ENCODE measurements at places on chromosomes 1 and 21. TPM values are rescaled to one million over a fixed set of nuclear protein-coding genes. Genes with fewer than 3 reads are reported as not detected.

DNA sequence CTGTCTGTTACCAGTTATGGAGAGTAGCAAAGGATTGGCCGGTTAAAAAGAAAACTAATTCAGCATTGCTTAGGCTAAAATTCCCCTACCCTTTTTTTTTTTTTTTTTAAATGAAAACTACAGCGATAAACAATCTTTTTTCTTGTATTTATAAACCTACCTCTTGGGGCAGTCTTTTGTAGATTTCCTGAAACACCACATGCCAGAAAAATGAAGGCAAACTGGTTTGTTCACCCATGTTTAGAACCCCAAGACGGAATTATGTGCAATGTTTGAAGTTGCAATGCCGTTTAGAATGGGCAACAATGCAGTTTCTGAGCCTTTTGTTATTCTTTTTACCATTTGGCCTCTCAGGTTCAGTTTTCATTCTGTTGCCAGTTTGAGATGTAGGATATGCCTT, 59.1 kb downstream of the PRDM2 start:
- H3K27ac ChIP-seq, result 0 out of 2 replicates have a peak overlapping the region, but pooled peaks have one; percentile 9
- no peaks in the 10 kb centered on the region for H3K36me3 ChIP-seq
- peaks cover 40% of the 10 kb centered on the region for H3K4me1 ChIP-seq

The RPTN gene
- not detected for total RNA-seq

DNA sequence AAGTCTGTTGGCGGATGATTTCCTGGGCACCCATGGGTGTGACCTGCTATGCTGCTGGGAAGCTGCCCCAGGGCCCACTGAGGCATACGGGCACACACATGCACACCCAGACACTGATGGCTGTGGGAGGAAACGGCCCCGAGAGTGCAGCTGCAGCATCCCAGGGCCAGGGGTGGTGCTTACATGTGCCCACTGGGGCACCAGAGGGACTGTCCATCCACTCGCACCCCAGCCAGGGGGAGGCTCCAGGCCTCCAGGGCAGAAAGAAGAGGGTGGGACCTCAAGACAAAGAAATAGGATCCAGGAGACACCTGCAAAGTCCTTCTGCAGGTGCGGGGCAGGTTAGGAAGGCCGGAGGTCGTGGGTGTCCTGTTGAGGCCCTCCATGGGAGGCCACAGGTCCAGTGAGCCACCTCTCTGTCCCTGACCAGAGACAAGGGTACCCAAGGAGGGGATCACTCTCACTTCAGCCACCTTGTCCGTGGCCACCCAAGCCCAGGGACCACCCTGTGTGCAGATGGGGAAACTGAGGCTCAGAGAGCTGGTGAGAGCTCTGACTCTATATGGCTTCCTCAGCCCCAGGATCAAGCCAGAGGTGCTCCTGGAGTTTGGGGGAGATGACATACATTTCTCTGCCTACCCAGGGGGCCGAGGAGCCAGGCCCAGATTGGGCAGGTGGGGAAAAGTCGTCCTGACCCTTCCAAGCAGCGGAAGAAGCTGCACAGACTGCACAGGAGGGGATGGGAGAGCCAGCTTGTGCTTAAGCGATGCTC, 57.1 kb downstream of the WNT9A start:
- no peaks in the 10 kb centered on the region for H3K36me3 ChIP-seq
- H3K27ac ChIP-seq, result no peak overlapping the region
- no peak for DNase-seq
- H3K4me1 ChIP-seq, result peaks cover 40% of the 10 kb centered on the region
- no peak overlapping the region for H3K4me3 ChIP-seq

- H3K36me3 ChIP-seq, result no peaks in the 10 kb centered on the region
- no peaks in the 10 kb centered on the region for H3K4me1 ChIP-seq
- H3K27me3 ChIP-seq, result no peaks in the 10 kb centered on the region
- no peak for DNase-seq
- H3K27ac ChIP-seq, result no peak overlapping the region
- no peak overlapping the region for H3K4me3 ChIP-seq
Observed at GRCh38 chr1:59705466-59706302, 109.1 kb upstream of the HOOK1 start.

DNA sequence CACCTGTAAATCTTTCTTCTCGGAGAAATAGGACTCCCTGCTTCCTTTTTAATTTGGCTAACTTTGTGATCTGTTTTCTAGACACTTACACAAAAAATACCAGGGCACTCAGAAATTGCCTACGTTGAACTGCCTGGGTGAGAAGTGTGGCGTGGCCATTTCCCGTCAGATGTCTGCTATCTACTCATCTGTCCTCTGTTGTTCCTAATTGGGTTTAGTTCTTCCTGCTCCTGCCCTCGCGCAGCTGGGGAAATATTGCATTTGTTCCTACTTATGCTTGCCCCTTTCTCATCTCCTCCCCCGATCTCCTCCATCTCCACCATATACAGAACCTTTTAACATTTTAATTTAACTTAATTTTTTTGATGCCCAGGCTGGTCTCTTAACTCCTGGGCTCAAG, 55.1 kb downstream of the CD58 start:
- H3K4me3 ChIP-seq, result no peak overlapping the region
- H3K4me1 ChIP-seq, result no peaks in the 10 kb centered on the region
- no peak for DNase-seq
- no peaks in the 10 kb centered on the region for H3K36me3 ChIP-seq

- H3K27ac ChIP-seq, result no peak overlapping the region
- no peaks in the 10 kb centered on the region for H3K27me3 ChIP-seq
- no peaks in the 10 kb centered on the region for H3K4me1 ChIP-seq
- H3K36me3 ChIP-seq, result no peaks in the 10 kb centered on the region
- DNase-seq, result no peak
- no peak overlapping the region for H3K4me3 ChIP-seq
Observed at GRCh38 chr1:2121101-2121691, 71.0 kb downstream of the PRKCZ start.

The HTR6 gene
- 0.10 TPM for total RNA-seq

The LCK gene
- total RNA-seq, result 0.57 TPM

The FCER1A gene
- total RNA-seq, result not detected

DNA sequence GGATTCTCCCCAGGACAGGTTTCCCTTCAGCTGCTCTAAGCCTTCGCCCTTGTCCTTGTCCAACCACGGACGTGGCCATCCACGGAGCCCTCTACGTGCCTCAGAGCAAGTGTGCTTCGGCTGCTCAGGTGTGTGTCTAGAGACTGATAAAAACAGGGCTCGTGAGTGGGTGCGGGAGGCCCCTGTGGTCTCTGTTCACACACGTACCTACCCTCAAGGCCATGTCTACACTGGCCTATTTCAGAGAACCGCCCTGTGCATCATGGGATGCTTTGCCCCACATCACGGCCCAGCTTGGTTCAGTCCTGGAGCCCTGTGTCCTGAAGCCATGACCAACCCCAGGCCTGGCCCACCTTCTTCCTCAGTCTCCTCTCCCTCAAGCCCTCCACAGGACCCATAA, 24.6 kb upstream of the RUNX3 start:
- H3K27me3 ChIP-seq, result no peaks in the 10 kb centered on the region
- H3K27ac ChIP-seq, result no peak overlapping the region
- DNase-seq, result no peak
- H3K4me3 ChIP-seq, result no peak overlapping the region
- no peaks in the 10 kb centered on the region for H3K36me3 ChIP-seq

GRCh38 chr1:111309690-111310089, 19.0 kb downstream of the CHIA start:
- H3K4me3 ChIP-seq, result no peak overlapping the region
- DNase-seq, result no peak
- H3K27me3 ChIP-seq, result no peaks in the 10 kb centered on the region

DNA sequence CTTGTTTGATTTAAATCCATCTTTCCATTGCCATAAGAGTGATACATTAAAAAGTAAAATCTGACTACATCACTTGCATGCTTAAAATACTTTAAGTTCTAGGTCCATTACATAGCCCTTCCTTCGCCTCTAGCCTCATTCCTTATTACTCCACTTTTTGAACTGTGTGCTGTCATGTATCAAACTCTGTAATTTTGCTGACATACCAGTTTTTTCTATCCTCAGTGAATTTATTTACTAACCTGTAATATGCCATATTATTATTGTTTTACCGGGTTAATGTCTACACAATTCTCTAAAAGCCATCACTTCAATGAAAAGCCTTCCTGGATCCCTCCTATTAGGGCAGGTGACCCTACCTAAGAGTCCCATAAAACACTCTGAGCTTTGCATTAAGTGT, 4.9 kb upstream of the SPRR2G start:
- no peak overlapping the region for H3K4me3 ChIP-seq
- no peaks in the 10 kb centered on the region for H3K27me3 ChIP-seq
- no peaks in the 10 kb centered on the region for H3K36me3 ChIP-seq
- no peak for DNase-seq
- H3K27ac ChIP-seq, result no peak overlapping the region
- H3K4me1 ChIP-seq, result no peaks in the 10 kb centered on the region

DNA sequence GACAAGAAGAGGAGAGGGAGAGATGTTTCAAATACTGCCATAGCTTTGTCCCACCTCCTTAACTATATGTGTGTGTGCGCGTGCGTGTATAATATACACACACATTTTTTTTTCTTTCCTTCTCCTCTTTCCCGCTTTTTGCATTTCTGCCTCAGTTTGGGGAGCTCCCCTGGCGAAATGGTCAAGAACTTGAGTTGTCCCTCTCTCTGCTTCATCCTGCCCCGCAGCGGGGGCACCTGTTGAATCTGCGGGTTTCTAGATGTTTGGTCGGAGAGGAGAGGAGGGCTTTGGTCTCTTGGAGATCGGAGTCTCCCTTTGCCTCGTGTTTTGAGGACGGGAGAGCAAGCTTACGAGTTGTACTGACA, 504 bp downstream of the SCCPDH start:
- H3K36me3 ChIP-seq, result peaks cover 6% of the 10 kb centered on the region
- DNase-seq, result no peak
- peak overlapping the region; percentile 93 for H3K27ac ChIP-seq
- H3K4me1 ChIP-seq, result peaks cover 6% of the 10 kb centered on the region
- H3K4me3 ChIP-seq, result peak overlapping the region; percentile 82

DNA sequence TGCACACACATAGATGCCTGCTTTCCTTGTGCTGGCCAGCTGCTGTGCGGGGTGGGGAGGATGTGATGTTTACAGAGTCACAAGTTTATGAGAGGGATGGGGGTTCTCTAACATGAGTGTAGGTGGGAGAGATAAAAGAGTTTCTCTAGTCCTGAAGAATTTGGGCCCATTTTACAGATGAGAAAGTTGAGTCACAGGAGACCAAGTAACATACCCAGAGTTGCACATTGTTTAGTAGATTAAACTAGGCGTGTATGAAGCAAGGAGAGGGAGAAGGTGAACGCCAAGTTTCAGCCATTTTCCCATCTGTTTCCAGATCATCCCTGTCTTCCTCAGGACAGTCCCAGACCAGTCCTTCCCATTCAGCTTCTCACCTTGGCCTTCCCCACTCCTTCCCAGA, 126.7 kb downstream of the EPHB2 start:
- no peak for DNase-seq
- peaks cover 3% of the 10 kb centered on the region for H3K4me1 ChIP-seq
- H3K4me3 ChIP-seq, result no peak overlapping the region
- no peaks in the 10 kb centered on the region for H3K27me3 ChIP-seq
- no peak overlapping the region for H3K27ac ChIP-seq

DNA sequence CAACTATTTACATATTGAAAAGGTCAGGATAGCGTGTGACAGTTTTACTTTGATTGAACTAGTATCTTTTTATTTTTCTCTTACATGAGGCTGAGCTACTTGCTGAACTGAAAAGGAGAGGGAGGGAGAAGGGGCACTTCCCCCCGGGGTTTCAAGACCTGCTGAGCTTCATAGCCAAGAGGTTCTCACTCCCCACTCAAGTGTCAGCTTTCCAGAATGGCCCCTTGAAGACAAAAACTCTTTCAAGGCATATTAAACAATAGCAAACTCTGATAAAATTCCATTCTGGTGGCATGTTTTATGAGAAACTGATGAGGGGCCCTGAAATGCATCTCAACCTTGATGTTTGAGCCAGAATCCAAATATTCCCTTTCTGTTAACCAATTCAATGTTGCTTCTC, 143.0 kb downstream of the KAZN start:
- no peak for DNase-seq
- no peak overlapping the region for H3K4me3 ChIP-seq
- no peak overlapping the region for H3K27ac ChIP-seq
- H3K4me1 ChIP-seq, result no peaks in the 10 kb centered on the region
- no peaks in the 10 kb centered on the region for H3K36me3 ChIP-seq

The ARID4B gene
- total RNA-seq, result 37.5 TPM

DNA sequence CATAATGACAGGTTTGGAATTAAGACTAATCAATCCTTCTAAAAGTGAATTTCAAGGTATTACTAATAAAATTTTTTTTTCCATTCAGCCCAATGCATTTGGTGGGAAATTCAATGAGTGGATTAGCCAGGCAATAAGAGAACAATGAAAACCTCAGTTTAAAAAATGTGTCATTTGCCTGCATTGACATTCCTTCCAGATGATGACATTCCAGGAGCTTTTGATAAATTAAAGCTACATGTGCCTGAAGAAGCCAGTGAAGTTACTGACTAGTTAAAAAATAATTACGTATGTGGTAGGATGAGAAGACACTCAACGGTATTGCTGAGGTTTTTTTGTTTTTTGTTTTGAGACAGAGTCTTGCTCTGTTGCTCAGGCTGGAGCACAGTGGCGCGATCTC, 37.9 kb upstream of the RC3H1 start:
- no peaks in the 10 kb centered on the region for H3K27me3 ChIP-seq
- DNase-seq, result no peak
- no peaks in the 10 kb centered on the region for H3K36me3 ChIP-seq
- no peak overlapping the region for H3K27ac ChIP-seq
- H3K4me3 ChIP-seq, result no peak overlapping the region

The TRAF3IP3 gene
- total RNA-seq, result 0.67 TPM

GRCh38 chr1:46575300-46575699, 23.9 kb upstream of the KNCN start:
- no peaks in the 10 kb centered on the region for H3K4me1 ChIP-seq
- no peak for DNase-seq
- no peaks in the 10 kb centered on the region for H3K36me3 ChIP-seq
- H3K27me3 ChIP-seq, result no peaks in the 10 kb centered on the region

- H3K27ac ChIP-seq, result no peak overlapping the region
- no peaks in the 10 kb centered on the region for H3K4me1 ChIP-seq
- H3K4me3 ChIP-seq, result no peak overlapping the region
- H3K36me3 ChIP-seq, result no peaks in the 10 kb centered on the region
- H3K27me3 ChIP-seq, result no peaks in the 10 kb centered on the region
- no peak for DNase-seq
Observed at GRCh38 chr1:226329237-226329636, 20.3 kb upstream of the LIN9 start.

The RGS5 gene
- 1.5 TPM for total RNA-seq

- no peak overlapping the region for H3K4me3 ChIP-seq
Observed at GRCh38 chr1:111825217-111825616, 69.5 kb downstream of the DDX20 start.

DNA sequence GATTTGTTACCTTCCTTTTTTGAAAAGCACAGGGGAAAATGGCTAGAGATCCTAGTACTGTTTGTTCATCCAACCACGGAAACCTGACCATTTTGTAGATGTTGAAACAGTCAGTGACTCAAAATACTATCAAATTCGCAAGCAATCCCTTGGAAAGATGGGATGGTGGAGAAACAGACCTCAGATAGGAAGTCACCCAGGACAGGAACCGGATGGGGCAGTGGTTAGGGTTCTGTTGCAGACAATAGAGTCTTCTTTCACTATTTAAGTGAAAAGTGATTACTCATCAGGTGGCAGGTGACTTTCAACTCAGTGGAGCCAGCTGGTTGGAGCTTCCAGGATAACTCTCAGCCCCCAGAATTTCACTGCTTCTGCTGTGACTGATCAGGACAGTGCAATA, 17.0 kb downstream of the LHX4 start:
- H3K4me1 ChIP-seq, result no peaks in the 10 kb centered on the region
- H3K4me3 ChIP-seq, result no peak overlapping the region
- H3K36me3 ChIP-seq, result no peaks in the 10 kb centered on the region
- no peak overlapping the region for H3K27ac ChIP-seq

The SLC2A5 gene
- total RNA-seq, result 0.26 TPM

GRCh38 chr1:43267291-43267805, 2.4 kb upstream of the TMEM125 start:
- no peaks in the 10 kb centered on the region for H3K36me3 ChIP-seq
- no peaks in the 10 kb centered on the region for H3K27me3 ChIP-seq
- no peak overlapping the region for H3K4me3 ChIP-seq
- DNase-seq, result no peak

The HAO2 gene
- total RNA-seq, result not detected

The ZNF648 gene
- not detected for total RNA-seq

Data from Panc1 (cell line).